ENCODE measurements at places on chromosomes 1 and 21.
A peak's percentile ranks its signal among the peaks of the same experiment; 100 is the strongest.

DNA sequence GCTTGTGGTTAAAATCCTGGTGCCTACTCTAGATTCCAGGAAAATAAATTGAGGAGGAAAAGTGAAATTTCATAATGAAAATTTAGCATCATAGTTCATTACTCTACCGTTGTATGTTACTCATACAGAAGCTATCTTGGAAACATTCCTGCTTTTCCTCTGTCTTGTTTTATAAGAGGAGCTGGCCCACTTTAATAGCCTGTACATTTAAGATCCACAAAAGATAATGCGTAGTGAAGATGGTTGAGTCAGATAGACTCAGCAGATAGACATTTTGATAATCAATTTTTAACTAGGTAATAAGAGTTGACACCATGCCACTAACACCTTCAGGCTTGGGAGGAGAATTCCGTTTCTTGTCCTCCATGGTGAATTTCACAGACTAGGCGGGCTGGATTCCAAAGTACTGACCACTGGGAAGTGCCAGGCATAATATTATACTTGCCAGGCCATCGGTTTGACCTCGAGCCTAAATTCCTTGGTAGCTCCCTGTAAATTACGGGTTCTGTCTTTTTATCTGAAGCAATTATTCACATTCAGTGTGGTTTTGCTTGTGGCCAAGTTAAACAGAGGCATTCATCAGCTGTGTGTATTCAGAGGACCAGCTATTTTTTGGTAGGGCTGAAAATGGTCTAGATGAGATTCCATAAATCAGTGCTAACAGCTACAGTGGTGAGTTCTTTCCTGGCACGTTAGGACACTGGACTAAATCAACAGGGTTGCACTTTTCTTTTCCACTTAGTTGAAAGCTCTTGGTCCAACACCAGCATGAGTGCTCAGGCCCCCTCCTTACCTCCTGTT is 111.9 kb upstream of the KAZN start:
- peak; percentile 95 for DNase-seq

GRCh38 chr1:84776639-84777038 is 86.4 kb upstream of the SSX2IP start:
- DNase-seq, result peak; percentile 66

DNA sequence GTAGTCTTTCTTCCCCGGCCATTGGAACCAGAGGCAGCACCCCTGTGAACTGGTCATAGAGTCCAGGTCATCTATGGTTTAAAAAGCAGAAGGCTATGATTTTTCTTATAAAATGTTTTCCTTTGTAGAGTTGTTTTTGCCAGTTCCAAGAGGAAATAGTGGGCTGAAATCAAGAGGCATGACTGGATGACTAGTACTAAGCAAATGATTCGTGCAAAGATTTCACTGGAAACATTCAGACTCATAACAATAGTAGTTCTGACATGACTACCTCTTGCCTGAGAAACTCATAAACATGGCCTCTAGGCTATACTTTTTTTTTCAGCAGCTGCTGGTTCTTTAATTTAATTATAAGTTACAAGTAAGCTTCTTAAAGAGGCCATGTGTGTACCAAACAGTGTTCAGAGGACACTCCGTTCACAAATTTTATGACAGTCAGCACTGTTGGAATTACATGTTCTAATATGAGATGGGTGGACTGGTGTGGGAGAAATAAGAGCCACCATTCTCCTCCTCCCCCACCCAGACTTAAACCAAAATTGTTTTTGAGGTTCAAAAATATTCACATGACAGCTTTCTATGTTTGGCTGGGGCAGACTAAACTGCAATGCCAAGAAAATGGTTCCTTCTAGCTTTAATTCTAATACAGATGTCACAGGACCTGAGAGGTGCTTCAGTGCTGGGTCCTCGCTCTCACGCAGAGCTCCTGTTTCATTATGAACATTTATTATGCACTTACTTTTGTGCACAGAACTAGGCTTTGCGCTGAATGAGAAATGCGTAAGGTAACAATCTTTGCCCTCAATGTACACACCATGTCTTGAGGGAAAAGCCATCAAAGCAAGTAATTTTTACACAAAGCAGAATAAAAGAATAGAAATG is 147.5 kb downstream of the ZC3H11B start:
- DNase-seq, result peak; percentile 60

DNA sequence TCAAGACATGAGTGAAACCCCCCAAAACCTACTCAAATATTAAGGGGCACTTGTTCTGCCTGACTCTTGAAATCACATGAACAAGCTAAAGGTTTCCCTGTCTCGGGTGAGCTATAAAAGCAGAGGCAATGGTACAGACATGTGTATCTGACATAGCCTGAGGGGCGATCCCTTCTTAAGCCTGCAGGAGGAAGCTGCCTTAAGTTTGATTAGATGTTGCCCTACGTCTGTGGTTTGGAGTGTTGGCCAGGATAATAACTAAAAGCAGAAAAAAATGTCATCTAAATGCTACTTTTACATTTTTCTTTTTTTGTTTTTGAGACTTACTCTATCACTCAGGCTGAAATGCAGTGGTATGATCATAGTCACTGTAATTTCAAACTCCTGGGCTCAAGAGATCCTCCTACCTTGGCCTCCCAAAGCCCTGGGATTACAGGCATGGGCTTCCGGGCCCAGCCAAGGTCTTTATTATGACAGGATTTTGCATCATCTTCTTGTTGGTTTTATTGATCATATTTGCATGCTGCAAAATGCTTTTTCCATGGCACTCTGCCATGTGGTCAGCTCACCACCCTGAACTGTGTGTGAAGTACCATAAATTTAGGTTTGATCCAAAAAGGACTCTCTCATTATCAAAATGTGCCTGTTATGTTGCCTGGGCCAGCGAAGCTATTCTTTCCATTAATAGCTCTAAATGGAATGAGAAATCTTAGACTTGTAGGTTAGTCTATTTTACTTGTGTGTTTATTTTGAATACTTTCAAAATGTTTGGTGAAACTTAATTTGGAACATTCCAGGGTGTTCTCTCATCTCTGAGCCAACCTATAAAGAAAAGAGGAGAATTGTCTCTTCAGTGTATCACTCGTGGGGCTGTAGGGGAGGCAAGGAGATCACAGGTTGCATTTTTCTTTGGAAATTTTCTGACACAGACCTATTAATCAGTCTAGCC is 15.0 kb upstream of the HMGN1 start:
- DNase-seq, result no peak

- no peak for DNase-seq
Measured at GRCh38 chr1:99745684-99746083, 20.8 kb downstream of the FRRS1 start.

DNA sequence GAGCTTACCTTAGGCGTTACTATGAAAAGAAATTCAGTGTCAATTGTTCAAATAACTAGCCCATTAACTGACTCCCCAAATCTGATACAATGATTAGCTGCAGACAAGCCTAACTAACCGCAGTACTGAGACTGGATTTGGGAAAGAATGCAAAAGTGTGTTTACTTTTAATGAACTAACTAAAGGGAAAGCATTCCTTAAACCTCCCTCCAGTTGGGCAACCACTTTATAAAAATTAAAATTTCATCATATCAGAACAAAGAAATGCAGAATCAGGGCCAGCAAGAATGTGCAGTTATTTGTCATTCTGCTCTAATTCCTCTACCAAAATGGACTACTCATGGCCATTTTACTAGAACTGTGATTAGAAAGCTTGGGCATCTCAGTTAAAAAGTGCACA is 11.7 kb upstream of the NR5A2 start:
- DNase-seq, result no peak

- peak; percentile 6 for DNase-seq
Measured at GRCh38 chr1:174942547-174943255, 57.0 kb upstream of the CACYBP start.

GRCh38 chr1:217494767-217495166 is 136.1 kb downstream of the GPATCH2 start:
- no peak for DNase-seq

All from fibroblast of mammary gland (primary cell).